Activated CD4-positive, alpha-beta T cell treated with anti-CD3 and anti-CD28 coated beads, Interleukin-2, amount 50 U/mL, for 48 hours (primary cell): ENCODE measurements at places on chromosomes 7 and 10.

GRCh38 chr7:78635026-78635793 is 818.3 kb downstream of the MAGI2 start:
- no peak for DNase-seq

GRCh38 chr10:88538048-88538447 is 45.1 kb downstream of the RNLS start:
- no peak for DNase-seq

DNA sequence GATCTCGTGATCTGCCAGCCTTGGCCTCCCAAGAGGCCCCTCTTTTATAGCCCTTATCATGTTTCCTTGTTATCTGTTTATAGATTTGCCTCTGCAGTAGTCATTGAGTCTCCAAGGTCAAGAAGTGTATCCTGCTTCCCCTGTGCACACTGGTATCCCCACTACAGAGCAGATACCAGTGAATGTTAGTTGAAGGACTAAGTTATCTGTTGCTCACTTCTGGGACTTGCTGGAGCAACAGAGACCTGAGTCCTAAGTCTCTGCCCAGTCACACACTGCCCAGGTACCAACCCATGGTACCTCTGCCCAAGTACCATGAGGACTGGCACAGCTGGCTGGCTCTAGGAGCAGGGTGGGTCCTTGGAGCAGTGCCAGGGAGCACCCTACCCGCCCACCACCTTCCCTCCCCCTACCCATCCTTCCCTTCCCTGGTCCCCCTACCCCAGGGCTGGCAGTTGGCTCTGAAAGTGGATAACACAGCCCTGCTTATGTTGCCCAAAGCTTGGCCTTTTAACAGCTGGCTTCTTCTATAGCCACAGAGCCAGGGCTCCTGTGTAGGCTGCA is 26.5 kb upstream of the PDCD4 start:
- DNase-seq: no peak

DNA sequence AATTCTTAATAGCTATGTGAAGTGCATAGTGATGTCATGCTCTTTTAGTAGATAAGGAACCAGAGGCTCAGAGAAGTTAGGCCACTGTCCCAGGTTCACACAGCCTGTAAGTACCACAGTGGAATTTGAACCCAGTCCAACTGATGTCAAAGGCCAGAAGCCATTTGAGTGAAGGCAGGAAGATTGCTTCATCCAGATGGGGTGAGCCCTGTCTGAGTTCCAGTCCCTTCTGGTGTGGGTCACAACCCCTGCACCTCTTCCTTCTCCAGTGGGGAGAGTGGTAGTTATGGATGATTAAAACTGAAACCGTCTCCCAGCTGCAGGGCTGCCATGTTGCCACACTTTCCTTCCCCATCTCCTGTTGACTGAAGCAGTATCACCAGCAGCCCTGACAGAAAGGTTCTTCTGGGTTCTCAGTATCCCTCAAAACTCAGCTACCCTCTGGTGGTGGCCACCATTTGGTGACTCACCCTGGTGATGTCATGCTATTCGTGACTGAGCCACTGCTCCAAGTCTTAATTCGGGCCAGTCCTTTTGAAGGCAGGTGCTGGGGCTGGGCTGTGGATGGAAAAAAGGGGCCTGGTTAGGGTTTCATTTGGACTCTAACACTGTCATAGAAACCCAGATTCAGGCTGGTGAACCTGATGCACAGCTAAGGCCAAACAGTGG is 1.5 kb upstream of the C10orf95 start:
- peak; percentile 76 for DNase-seq

DNA sequence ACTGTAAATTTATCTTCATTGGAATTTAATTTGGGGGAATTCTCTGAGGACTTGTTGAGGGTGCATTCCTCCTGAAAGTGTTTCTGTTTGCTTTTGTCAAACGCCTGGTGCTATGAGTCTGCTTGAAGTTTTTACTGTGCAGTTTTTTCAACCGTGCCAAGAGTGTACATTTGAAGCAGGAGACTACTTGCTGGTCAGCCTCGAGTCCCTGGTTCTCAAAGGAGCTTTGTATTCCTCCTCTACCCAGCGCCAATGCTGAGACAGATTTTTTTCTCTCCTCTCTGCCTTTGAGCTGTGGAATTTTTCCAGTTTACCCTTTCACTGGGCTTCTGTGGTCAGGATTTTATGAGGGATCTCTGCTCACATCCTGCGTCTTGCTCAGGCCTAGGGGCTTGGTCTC is 62.1 kb downstream of the NPY start:
- no peak for DNase-seq

DNA sequence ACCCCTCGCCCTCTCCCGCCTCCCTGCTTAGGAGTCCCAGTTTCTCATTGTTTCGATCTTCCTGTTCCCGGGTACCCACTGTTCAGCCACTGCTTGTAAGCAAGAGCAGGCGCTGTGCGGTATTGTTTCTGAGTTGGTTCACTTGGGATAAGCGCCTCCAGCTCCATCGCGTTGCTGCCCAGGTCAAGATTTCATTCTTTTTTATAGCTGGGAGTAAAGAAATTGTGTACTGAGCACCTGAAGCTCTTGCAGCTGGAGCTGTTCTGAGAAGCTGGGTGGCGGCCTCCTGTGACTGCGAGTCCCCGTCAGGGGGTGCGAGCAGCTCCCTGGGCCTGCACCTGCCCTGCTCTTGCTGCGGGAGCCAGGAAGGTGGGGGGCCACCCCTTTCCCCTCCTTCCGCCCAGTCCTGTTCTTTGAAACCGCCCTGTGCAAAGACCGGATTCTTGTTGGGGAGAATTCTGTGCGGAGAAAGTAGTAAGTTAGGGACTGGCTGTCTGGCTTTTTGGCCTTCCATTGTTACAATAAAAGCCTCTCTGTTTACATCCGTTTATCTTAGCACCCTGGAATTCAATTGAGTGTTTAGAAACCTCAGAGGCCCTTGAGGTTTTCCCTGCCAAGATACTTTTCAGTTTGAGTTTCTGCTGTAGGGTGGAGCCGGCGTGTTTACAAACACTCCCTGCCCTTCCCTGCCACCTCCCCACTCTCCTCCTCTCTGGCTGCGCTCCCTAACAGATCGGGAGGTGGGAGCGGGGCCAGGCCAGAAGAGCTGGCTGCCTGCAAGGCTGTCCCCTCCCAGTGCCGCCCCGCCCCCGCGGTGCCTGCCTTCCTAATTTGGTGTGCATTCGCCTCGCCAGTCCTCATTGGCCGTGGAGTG is 30.8 kb upstream of the AP5Z1 start:
- peak; percentile 81 for DNase-seq

DNA sequence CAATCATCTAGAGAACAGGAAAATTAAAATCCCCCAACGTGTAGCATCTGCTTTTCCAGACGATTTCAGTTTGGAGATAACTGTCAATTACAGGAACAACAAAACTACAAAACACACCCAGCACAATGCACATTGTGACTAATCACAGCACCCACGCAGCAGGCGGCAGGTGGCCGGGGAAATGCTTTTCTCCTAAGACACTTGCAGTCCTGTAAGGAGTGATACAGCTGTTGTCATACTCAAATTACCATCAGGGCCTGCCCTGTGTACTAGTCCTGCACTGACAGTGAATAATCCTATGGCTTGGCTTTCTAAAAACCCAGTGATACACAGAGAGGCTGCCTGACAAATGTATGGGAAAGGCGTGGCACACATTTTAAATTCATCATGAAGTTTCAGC is 37.8 kb downstream of the COBL start:
- no peak for DNase-seq

DNA sequence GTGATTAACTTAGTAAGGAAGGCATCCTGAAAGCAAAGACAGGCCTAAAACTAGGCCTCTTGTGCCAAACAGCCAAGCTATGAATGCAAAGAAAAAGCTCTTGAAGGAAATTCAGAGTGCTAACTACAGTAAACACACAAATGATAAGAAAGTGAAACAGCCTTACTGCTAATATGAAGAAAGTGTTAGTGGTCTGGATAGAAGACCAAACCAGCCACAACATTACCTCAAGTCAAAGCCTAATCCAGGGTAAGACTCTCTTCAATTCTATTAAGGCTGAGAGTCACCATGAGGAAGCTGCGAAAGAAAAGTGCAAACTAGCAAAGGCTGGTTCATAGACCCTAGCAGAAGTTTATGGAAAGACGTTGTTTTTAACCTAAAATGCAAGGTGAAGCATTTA is 66.0 kb downstream of the IPMK start:
- no peak for DNase-seq
